Keratinocyte (primary cell): ENCODE measurements at places on chromosomes 5 and 9.

GRCh38 chr5:67686746-67687145 is 490.1 kb upstream of the CD180 start:
- DNase-seq: no peak

- DNase-seq: no peak
Observed at GRCh38 chr5:125113328-125113727, 366.9 kb upstream of the ZNF608 start.

- DNase-seq: peak; percentile 58
Observed at GRCh38 chr9:5509573-5509972, 758 bp upstream of the PDCD1LG2 start.

- no peak for DNase-seq
Observed at GRCh38 chr5:157046041-157046440, 12.9 kb downstream of the HAVCR1 start.

DNA sequence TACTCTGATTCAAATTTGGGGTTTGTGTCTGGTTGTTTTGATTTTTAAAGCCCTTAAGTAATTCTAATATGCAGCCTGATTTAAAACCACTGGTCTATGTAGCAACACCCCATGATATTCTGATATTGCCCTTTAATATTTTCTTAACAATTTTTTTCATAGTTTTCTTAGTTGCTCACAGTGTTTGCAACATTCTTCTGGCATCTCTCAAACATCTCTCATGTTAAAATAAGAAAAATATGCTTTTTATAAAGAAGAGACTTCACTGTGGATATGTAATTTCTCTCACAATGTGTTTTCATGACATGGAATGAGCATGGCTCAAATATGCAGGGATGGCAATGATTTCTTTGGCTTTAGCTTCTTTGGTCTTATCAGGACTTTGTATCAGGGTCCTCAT is 183.7 kb downstream of the TAF11L14 start:
- DNase-seq: no peak

GRCh38 chr5:108884736-108885135 is 137.0 kb downstream of the FER start:
- DNase-seq: no peak

GRCh38 chr9:137459601-137460362 is 648 bp upstream of the NSMF start:
- DNase-seq: no peak

DNA sequence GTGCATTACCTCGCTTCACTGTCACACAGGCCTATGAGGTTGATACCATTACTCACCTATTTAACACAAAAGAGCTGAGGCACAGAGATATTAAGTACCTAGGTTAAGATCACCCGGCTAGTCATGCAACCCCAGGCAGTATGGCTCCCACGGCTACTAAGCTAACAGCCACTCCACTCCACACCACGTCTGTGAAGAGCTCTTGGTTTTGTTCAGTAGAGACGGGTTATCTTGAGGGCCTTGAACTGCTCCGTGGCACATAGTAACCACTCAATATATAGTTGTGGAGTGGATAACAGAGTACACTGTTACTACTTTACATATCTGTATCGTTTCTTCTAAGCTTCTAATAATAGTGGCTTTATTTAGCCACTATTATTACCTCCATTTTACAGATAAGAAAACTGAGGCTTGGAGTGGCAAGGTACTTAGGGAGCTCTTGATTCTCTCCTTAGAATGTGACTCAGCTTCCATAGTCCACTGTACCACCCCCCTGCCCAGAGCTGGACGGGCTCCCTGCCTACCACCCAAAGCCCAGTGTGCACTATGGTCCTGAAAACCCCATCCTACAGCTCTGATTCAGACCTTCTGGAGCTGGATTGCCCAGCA is 1.0 kb upstream of the CORO2A start:
- DNase-seq: no peak

GRCh38 chr9:113956901-113957300 is 80.8 kb downstream of the ZNF618 start:
- DNase-seq: no peak

- DNase-seq: no peak
Observed at GRCh38 chr5:180284149-180284548, 7.7 kb downstream of the MAPK9 start.

DNA sequence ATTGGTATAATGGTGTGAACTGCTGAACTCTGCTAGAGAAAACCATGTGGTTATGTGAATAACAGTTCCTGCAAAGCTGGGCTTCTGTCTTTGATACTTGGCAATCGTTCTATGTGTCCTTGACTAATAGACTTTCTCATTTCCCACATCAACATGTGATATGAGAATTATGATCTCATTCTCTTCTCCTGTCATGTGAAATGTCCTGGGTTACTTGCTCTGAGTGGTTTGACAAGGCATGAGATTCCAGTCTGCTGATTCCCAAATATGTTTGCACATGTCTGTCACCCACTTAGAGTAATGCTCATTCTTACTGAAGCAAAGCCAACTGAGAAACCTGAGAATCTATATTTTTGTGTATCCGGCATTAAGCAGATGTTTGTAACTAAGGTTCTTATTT is 141.2 kb downstream of the PARP8 start:
- DNase-seq: peak; percentile 56

- no peak for DNase-seq
Observed at GRCh38 chr9:134304690-134305089, 21.6 kb upstream of the RXRA start.

DNA sequence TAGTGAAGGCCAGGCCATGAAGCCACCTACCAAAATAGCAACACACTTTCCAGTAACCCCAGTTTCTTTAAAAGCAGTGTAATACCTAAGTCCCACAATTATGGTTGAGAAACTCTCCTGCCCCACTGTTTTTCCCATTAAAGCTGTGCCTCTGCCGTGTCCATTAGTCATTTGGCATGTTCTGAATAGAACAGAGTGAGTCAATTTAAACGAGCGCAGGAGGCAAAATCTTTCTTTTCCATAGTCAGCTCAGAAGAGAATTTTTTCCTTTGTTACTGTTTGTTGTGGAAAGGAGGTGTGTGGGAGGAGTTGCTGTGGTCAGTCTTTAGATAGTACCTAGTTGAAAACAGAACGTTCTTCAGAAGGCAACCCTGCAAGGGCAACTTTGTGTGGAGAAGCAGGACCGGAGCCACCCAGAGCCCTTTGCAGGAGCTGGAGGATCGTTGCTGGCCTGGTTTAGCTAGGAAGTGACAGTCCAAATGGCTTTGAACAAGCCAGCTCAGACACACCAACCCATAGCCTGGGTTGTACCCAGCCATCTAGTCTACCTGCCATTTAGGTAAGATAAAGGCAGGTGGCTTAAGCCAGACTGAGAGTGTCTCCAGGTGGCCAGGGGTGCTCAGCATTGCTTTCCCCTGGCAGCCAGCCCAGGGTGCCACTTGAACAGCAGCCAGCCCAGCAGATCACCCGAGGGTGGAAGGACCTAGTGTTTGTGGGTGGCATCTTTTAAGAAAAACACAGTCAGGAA is 30.4 kb downstream of the GADD45G start:
- DNase-seq: no peak

GRCh38 chr5:34803974-34804732 is 34.8 kb upstream of the TTC23L start:
- no peak for DNase-seq

- DNase-seq: no peak
Observed at GRCh38 chr5:176883700-176884570, 15.2 kb downstream of the HK3 start.

- DNase-seq: peak; percentile 35
Observed at GRCh38 chr5:123209502-123210027, 120.5 kb downstream of the PRDM6 start.

GRCh38 chr9:130158001-130158400 is 14.2 kb upstream of the NCS1 start:
- no peak for DNase-seq

DNA sequence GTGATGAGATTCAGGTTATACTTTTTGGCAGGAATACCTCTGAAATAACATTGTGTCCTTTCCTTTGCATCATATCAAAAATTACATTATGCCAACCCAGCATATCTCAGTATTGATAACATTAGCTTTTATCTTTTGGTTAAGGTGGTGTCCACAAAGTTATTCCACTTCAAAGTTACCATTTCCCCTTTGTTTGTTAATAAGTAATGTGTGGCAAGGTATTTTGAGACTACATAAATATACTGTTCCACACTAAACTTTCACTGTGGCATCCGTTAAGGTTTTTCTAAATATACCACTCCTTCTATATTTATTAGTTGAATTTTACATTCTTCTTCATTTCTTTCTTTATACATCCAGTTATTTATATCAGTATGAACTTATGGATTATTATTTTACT is 14.1 kb upstream of the ARHGEF37 start:
- DNase-seq: no peak

GRCh38 chr9:2567922-2568321 is 53.7 kb upstream of the VLDLR start:
- DNase-seq: no peak

- no peak for DNase-seq
Observed at GRCh38 chr9:16207161-16207560, 654.3 kb downstream of the CCDC171 start.

DNA sequence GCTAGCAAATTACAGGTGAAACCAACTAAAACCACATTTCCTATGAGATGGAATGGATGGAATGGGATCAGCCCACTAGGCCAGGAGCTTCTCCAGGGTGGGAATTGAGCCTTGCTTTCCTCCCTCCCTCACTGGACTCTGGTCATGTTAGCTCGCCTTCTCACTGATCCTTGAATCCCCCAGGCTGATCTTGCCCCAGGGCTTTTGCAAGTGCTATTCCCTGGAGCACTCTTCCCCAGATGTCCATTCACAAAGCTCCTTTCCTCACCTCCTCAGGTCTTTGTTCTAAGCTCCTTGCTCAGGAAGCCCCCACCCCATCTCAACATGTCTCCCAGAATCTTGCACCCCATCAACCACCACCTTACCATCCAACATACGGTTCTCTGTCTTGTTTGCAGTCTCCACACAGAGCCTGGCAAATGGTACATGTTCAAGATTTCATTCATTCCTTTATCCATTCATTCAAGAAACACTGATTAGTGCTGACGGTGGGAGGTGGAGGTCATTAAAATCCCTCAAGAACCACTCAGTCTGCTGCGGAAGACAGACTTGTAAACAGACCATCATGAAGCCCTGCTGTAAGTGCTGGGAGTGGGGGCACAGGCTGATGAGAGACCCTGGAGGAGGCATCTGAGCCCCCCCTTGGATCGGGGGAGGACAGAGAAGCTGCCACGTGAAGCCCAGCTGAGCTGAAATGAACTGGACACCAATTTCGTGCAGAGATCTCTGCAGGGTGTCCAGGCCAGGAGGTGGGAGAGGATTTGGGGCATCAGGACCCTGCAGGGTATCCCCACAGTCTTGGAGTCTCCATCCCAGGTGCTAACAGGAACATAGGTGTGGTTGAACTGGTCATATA is 141.7 kb downstream of the BARX1 start:
- no peak for DNase-seq

DNA sequence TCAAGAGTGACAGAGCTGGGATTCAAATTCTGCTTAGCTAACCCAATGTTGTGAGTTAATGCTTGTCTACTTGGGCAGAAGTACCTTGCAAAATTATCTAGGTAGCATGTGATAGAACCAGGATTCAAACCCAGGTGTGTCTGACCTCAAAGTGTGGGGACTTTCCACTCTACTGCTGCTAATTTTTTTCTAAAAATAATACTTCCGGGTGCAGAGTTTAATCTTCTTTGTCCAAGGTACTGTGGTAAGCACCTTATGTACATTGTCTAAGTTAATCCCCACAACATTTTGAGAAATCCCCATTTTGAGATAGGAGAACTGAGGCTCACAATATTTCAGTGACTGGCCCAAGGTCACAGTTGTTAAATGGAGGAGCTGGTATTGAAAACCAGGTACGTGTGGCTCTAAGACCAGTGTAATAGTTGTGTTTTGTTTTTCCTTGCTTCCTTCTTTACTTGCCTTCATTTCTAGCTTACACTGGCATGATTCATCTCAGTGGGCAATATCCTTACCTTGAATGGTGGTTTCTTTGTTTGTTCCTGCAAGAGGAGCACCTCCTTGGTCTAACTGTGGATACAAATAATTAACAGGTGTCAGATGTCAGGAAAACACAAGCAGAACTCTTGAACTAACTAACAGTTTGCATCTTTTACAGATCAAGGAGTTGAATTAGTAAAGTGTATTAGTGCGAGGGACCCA is 7.5 kb downstream of the ALDOB start:
- no peak for DNase-seq

DNA sequence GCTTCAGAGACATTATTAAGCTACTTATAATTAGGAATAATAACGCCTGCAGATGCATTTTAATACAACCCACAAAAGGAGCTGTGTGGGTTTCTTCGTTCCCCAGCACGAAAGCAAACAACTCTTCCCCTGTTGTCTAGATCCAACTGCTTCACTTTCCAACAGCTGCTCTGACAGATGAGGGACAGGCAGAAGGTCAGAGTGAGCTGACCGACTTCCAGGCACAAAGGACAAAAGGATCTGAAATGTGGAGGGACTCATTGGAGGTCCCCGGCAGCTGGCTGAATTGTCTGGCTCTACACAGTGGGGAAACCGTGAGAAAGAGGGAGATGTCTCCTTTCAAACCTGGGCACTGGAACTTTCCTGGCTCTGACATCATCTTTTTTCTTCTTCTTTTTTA is 79.1 kb upstream of the ALDH1B1 start:
- no peak for DNase-seq

- DNase-seq: peak; percentile 76
Observed at GRCh38 chr5:33311893-33312292, 128.9 kb upstream of the TARS1 start.

- no peak for DNase-seq
Observed at GRCh38 chr5:4941957-4942830, 197.9 kb upstream of the ADAMTS16 start.

GRCh38 chr5:11130131-11130530 is 369.1 kb upstream of the DAP start:
- DNase-seq: no peak

- no peak for DNase-seq
Observed at GRCh38 chr5:118126159-118126558, 862.2 kb downstream of the DTWD2 start.

- peak; percentile 65 for DNase-seq
Observed at GRCh38 chr5:137142764-137143605, 356.1 kb downstream of the SPOCK1 start.

GRCh38 chr5:96649681-96650540 is 12.3 kb upstream of the CAST start:
- no peak for DNase-seq

DNA sequence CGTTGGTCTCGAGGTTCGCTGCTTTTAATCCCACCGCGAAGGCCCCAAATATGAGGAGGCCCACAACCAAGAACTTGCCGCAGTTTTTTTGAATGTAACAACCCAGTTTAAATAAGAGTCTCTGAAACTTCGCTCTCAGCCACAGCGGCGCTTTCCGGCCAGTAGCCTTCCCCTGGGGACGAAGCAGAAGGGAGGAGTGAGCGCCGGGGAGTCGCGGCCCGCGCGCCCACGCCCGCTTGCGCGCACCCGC is 10.4 kb downstream of the PTCH1 start:
- no peak for DNase-seq
